ENCODE measurements at places on chromosomes 16 and 17. TPM values are rescaled to one million over a fixed set of nuclear protein-coding genes. Genes with fewer than 3 reads are reported as not detected.
A peak's percentile ranks its signal among the peaks of the same experiment; 100 is the strongest.

- DNase-seq, result peak; percentile 78
These were observed 4.7 kb upstream of the IGSF6 start for GRCh38 chr16:21656795-21657768.

DNA sequence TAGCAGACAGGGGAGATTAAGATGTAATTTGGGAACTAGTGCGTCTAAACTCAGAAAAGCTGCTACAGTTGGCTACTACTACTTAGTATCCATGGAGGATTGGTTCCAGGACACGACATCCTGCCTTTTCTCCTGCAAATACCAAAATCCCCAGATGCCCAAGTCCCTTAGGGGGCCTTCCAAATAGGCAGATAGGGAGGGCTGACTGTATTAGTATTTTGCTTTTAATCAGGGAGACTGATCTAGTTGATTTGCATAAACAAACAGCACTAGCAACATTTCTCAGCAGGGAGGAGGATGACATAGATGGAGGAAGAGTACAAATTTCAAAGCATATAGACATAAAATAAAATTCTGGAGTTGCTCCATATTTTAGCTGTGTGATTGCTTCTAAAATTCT, 621.6 kb upstream of the GOT2 start:
- no peak for DNase-seq

DNA sequence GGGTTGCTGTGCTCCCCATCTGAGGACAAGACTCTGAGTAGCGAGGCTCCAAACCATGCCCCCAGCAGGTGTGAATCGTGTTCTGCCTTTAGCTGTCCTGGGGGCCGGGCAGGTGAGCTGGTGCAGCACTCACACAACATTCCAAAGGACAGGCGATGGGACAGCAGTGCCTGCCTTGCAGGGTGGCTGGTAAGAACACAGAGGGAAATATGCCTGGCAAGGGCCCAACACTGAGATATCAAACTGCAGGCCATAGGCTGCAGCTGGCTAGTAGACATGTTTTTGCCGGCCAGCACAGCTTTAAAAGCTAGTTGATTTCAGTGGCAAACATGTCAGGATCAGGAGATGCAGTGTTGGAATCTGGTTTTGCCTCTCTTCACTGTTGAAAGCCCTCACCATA, 23.6 kb downstream of the CLEC16A start:
- no peak for DNase-seq

- DNase-seq, result no peak
These were observed 3.1 kb downstream of the MRC2 start for GRCh38 chr17:62630365-62631085.

The ABCC11 gene
- total RNA-seq, result not detected

The YPEL2 gene
- total RNA-seq, result 21.4 TPM
